Hippocampal formation (tissue), 2 donors: ENCODE measurements at places on chromosomes 2 and 18.

DNA sequence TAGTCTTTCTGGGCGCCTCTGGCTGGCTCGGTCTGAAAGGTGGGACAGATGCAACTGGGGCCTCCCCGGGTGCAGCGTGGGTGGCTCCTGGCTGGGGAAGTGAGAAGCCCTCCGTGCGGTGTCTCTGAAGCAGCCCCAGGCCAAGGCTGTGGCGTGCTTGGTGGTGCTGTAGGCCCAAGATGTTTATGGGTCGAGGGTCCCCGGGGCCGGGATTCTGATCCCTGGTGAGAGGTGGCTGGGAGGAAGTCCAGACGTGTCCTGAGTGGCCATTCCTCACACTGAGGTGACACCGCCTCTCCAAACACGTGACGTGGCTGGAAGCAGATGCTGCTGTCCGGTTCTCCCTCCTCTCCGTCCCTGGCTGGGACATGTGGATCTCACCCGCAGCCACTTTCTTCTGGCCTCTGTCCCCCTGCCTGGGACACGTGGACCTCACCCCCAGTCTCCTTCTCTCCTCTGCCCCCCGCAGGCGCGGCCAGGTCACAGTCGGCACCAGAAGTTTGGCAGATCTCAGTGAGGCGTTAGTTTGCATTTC is 12.6 kb downstream of the RTP5 start:
- DNase-seq: no peak

- DNase-seq: no peak
Measured at GRCh38 chr2:29323301-29323700, 208.1 kb downstream of the CLIP4 start.

- no peak for DNase-seq
Measured at GRCh38 chr2:180063494-180064092, 56.5 kb upstream of the CWC22 start.

- no peak for DNase-seq
Measured at GRCh38 chr18:12849548-12849947, 34.5 kb downstream of the PTPN2 start.

DNA sequence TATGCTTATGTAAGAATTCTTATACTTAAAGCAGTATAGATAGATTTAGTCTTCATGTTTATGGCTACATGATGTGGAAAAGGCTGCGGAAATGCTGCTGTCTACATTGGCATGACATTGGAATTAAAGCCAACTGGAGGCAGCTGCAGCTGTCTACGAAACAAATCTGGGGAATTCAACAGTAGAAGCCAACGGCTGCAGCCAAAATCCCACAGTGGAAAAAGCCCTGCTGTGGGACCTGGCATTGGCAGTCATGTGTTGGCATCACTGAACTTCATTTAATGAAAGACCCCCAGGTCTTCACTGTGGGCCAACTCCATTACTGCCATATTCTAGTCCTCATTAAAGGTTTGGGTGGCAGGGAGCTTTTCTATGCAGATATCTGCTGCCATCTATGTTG is 223.6 kb downstream of the SLC8A1 start:
- DNase-seq: no peak

GRCh38 chr2:108266218-108266617 is 22.5 kb upstream of the SULT1C2 start:
- no peak for DNase-seq

- DNase-seq: no peak
Measured at GRCh38 chr2:13021470-13021957, 304.8 kb downstream of the TRIB2 start.

GRCh38 chr2:54247115-54247514 is 8.9 kb downstream of the TSPYL6 start:
- DNase-seq: no peak

- DNase-seq: peak; percentile 10
Measured at GRCh38 chr18:58859907-58860306, 4.8 kb upstream of the ZNF532 start.

DNA sequence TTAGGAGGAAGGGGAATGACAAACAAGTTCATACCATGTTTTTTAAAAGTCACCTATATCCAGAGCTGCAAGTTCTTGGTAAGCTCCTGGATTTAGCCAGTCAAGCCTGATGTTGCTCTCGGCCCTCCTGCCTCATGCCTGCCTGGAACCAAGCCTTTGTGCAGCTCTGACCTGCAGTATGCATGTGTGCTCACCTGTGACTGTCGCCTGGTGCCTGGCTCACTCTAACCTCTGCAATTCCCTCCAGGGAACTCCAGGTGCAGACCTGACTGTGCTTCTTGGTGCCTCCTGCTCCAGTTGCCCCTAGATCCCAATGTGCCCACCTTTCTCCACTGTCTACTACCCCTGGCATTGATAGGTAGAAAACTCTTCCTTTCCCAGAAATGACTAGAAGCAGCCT is 85.1 kb upstream of the ZBTB14 start:
- DNase-seq: no peak

DNA sequence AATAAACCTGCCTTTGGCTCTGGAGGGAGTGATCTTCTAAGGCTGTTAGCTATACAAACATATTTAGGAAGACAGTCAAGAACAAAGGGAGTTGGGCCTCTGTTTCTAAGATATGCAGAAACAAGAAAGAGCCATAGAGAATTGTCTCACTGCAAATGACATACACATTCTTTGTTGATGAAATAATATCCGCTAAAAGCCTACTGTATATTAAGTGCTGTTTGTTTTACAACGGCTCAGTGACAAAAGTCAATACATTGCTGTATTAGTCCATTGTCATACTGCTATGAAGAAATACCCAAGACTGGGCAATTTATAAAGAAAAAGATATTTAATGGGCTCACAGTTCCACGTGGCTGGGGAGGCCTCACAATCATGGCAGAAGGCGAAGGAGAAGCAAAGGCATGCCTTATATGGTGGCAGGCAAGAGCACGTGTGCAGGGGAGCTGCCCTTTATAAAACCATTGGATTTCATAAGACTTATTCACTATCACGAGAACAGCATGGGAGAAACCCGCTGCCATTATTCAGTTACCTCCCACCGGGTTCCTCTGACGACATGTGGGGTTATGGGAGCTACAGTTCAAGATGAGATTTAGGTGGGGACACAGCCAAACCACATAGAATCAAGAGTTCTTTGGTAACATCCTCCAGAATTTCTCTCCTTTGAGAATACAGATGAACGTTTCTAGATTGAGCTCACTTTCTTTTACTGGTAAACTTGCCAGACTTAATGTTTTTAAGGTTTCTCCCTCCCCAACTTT is 157.8 kb downstream of the PIK3C3 start:
- DNase-seq: no peak

- no peak for DNase-seq
Measured at GRCh38 chr18:59072727-59073421, 66.8 kb upstream of the SEC11C start.

DNA sequence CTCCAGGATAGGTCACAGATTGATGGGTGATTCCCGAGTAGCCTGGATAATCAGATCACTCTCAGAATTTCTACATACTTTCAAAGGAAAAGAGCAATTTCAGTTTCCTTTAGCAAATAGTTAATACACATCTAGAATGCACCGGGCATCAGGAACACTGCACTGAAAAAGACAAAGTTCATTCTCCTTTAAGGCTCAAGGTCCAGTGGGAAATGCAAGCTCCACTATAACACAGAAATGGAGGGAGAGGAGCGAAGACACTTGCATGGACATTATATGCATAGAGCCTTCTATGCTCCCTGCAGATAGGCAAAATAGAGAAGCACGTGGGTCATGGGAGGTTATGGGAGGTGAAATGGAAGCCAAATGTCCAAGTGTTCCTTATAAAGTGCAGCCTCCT is 49.1 kb downstream of the SLC9A4 start:
- DNase-seq: no peak

GRCh38 chr2:35857498-35857897 is 498.1 kb upstream of the CRIM1 start:
- no peak for DNase-seq

GRCh38 chr2:18612133-18612532 is 22.8 kb upstream of the NT5C1B start:
- DNase-seq: no peak

- no peak for DNase-seq
Measured at GRCh38 chr2:177984749-177985148, 87.8 kb downstream of the PDE11A start.

DNA sequence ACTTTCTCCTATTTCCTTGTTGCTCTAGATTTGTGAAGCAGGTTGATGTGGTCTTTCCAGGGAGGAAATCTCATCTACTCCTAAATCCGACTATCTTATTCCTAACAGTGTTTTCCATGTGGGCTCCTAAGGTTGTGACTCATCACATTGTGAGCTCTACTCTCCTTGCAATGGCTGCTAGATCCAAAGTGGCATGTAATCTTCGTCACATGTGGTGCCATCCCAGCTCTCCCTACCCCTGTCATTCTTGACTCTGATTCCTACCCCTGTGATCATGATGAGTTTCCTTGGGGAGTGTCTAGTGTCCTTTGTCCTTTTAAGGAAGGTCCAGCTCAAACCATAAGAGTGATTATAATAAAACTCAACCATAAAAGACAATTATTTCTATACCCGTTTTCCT is 47.3 kb upstream of the GULP1 start:
- no peak for DNase-seq

GRCh38 chr18:54712306-54712705 is 116.0 kb upstream of the RAB27B start:
- no peak for DNase-seq

DNA sequence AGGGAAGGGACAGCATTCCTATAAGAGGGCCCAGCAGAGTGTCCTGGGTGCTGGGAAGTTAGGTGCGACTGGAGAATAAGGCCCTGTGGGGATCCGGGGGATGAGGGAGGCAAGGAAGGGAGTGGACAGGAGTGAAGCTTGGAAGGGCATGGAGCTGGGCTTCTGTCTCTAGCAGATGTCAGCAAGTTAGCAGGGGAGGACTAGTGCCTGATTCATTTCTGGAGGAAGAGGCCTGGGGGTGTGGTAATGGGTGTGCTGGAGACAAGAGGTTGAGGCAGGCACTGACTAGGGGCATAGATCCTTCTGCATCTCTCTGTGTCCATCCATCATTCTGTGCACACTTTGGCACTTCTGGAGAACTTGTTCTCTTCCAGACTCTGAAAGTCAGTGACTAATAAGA is 134.7 kb downstream of the ACOXL start:
- no peak for DNase-seq

- no peak for DNase-seq
Measured at GRCh38 chr18:11322006-11322405, 172.6 kb upstream of the PIEZO2 start.

GRCh38 chr18:61333271-61333745 is at the start of gene CDH20:
Gene CDH20 (plus strand): TSS chr18:61333430.
- DNase-seq: no peak

DNA sequence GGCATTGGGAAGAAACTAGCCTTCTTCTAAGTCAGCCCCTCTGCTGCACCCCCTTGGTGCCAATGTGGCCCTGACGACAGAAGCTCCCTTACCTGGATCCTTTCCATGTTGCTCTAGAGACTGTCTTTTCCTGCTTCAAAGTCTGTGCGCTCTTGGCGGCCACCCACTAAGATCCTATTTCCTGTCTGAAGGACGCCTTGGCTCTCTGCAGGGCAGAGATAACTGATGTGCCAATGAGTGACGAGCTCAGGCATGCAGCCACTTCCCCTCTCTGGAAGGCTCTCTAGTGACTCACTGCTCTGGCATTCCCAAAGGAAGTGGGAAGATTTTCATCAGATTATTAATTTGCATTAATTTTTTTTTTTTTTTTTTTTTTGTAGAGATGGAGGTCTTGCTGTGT is 273.5 kb downstream of the CDH20 start:
- DNase-seq: no peak

- DNase-seq: no peak
Measured at GRCh38 chr18:44450226-44450625, 230.5 kb upstream of the SETBP1 start.

- DNase-seq: no peak
Measured at GRCh38 chr2:236536727-236537398, 32.8 kb upstream of the ACKR3 start.

DNA sequence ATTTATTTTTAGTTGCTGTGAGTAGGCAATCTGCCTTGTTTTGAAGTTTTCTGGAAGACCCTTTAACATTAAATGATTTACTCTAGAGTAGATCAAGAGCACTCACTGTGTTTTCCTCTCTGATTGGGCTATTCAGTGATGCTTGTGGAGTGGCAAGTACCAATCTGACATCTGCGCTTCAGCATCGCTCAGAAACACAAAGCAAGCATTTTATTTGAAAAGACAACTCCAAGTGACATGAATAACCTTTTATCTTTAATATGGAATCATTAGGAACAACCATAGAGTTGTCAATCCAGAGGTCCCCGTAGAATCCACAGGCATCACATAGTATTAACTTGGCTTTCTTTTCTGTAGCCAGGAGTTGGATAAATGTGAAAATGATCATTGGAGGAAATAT is 114.7 kb downstream of the CPS1 start:
- DNase-seq: no peak

DNA sequence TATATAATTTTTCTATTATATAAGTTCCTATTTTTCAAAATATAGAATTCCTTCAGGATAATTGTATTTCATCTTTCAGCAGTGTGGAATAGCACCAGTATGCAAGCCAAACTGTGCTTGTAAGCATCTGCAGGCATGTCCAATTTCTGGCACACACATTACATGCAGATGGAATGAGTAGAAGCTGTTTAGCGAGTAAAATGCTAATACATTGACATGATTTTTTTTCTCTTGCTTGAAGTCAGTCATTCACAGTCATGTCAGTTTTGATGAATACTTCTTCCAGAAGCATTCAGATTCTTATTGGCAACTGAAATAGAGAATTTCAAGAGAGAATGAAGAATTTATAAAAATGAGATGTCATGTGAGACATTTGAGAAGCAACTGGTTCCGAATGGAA is 109.4 kb downstream of the CERS6 start:
- DNase-seq: no peak

- no peak for DNase-seq
Measured at GRCh38 chr18:59547581-59548182, 149.5 kb downstream of the CCBE1 start.

DNA sequence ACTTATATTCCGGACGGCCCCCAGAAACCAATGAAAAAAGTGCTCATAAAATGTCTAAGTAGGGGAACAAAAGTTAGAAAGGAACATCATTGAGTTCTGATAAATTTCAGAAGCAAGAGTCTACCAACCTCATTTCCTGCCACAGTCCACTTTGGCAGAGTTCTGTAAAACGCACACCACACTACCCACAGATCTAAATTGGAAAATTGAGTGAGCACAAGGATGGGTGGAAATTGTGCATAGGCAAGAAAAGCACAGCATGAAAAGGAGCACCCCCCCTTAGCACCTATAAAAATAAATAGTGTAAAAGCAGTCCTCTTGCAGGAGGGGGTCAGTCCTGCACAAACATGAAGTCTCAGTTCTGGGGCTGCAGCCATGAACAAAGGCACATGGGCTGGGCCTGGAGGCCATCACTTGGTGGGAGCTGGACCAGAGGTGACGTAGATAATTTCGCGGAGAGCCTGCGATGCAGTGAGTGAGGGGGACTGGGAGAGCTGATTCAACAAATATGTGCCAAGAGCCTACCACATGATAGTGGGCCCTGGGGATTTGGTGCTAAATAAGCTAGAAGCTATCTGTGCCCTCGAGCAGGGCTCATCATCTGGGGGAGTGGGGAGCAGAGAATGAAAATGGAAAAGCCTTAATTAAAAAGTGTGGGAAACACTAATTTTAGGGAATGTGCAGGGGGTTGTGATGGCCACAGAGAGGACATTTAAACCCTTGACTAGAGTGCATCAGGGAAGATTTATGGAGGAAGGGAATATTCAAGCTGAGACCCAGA is 48.9 kb upstream of the SPP2 start:
- DNase-seq: no peak
